ENCODE measurements at places on chromosomes 11 and 22.

GRCh38 chr22:26941896-26942636 lies 284.7 kb downstream of the MIAT start:
- DNase-seq: no peak

GRCh38 chr22:33083212-33083611 lies 25.0 kb upstream of the SYN3 start:
- DNase-seq: no peak

GRCh38 chr11:118002541-118003423 lies 16.6 kb downstream of the IL10RA start:
- DNase-seq: no peak

GRCh38 chr11:121448431-121448941 lies 3.6 kb upstream of the SORL1 start:
- DNase-seq: no peak

GRCh38 chr11:73869332-73869949 lies 7.2 kb downstream of the COA4 start:
- DNase-seq: no peak

- no peak for DNase-seq
Observed at GRCh38 chr11:78138291-78138690, 1.1 kb downstream of the ALG8 start.

DNA sequence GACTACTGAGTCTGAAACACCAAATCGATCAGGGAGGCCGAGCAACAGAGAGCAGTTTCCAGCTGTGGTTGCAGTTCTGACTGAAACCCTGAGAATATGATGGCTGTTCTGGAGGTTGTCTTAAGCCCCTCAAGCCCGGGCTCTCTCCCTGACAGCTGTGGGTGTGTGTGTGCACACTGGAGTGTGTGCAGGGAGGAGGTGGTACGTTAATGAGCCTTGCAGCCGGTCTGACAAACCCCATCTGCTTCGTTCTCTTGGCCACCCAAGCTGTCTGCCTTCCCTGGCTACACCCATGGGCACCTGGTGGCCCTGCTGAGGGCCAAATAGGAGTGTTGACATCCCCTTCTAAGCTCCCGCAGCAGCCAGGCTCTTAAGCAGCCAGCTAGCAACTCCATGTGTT lies 189.8 kb downstream of the KIRREL3 start:
- no peak for DNase-seq

DNA sequence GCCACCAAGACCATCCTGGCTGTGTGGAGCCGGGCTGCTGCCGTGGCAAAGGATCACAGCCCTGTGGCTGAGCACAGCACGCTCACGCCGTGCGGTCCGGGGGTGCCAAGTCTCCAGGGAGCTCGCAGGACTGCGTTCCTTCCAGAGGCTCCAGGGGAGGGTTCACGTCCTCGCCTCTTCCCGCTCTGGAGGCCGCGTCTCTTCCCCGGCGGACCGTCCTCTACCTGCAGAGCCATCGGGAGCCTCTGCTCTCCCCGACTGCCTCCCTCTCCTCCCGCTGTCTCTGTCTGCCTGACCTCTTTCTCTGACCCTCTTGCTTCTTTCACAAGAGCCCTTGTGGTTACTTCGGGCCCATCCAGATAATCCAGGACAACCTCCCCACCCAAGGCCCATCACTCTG lies 11.4 kb upstream of the MUC5AC start:
- no peak for DNase-seq

GRCh38 chr22:19118329-19118880 lies 3.8 kb downstream of the DGCR2 start:
- no peak for DNase-seq

- no peak for DNase-seq
Observed at GRCh38 chr11:83744620-83745192, 458.5 kb upstream of the CCDC90B start.

DNA sequence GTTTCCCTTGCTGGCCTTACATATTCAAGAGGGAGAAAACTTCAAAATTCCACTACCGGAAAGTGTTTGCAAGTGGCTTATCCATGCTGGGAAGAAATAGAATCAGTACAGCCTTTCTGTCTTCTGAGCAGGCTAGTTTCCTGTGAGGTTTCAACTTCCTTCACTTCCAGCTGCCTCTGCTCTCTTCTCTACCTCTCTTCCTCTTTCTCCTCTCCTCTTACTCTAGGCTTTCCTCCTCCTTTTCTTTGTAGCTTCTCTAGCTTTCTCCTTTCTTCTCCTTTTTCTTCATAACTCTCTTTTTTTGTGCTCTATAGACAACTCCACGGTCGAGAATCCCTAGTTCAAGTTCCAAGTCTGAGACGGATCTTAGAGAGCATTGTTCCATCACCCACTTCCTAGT lies 421.8 kb downstream of the ETS1 start:
- no peak for DNase-seq

- DNase-seq: no peak
Observed at GRCh38 chr11:66006891-66007176, 4.5 kb downstream of the BANF1 start.

- no peak for DNase-seq
Observed at GRCh38 chr11:36110668-36111410, 167.0 kb downstream of the LDLRAD3 start.

- no peak for DNase-seq
Observed at GRCh38 chr22:23622634-23623033, 9.5 kb downstream of the DRICH1 start.

DNA sequence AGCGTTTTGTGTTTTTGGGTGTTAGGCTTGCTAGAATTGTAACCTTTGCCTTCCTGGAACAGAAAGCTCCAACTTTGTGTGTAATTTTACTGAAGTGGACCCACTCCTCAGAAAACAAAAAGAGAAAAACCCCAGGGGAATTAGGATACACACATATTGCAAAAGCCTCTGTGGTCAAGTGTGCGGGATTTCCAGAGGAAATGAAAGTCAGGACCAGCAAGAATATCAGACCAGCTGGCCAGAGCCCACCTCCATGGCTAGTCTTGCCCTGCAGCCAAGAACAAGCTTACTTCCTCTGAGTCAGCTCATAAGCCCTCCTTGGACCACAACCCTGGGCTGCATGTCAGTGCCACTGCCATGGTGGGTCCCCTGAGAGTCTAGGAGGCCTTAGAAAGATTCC lies 37.0 kb upstream of the FTH1 start:
- no peak for DNase-seq

DNA sequence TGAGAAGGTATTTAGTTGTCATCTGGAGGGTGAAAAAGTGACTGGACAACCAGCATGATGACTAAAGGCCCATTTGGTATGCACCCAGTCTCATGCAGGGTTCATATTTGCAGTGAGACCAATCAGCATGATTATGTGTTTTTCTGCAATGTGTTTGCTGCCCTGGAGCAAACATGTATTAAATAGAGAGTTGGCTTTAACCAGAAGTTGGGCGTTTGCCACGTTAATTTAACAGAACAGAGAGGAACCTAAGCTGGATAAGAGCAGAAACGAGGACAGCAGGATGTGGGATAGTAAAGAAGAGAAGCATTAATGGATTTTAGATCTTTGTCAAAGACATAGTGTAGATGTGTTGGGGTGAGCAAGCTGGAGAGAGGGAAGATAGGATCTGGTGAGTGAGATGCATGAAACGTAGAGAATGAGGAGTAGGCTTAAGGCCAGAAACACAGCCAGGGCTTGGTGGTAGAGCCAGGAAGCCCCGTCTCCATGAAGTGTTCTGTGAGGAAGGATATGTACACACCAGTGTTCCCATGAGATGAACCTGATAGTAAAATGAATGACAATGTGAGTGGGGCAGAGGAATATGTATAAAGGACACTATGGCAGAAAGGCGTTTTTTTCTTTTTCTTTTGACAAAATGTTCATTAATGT lies 164.0 kb upstream of the PDGFD start:
- DNase-seq: no peak

DNA sequence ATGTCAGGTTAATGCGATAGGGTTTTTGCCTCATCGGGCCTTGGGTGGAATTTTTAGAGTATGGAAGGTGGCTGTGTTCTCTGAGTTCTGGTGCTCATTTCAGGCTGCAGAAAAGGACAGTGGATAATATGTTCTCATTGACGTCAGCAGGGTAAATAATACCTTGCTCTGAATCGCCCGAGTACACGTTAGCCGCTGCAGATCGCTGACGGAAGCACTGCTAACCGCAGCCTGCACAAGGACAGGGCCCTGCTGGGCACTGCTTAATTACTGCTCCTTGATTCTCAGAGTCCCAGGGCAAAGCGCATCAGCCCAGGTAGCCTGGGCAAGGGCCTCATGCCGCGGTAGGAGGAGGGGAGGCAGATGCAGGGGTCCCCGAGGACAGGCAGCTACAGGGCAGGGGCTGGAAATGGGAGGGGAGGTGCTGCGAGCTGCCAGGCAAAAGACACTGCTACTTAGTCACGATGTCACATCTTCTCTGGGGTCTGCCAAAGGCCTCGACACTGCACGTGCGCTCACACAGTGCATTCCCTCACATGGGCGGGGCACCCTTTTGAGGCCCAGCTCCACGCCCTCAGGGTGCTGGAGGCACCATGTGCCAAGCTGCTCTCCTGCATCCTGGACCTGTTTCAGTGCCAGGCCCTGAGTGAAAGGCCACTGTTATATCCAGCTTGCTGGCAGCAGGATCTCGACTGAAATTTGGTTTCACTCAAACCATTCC lies 35.2 kb downstream of the PPP2R1B start:
- no peak for DNase-seq

- DNase-seq: no peak
Observed at GRCh38 chr11:32316858-32317642, 118.3 kb downstream of the WT1 start.

DNA sequence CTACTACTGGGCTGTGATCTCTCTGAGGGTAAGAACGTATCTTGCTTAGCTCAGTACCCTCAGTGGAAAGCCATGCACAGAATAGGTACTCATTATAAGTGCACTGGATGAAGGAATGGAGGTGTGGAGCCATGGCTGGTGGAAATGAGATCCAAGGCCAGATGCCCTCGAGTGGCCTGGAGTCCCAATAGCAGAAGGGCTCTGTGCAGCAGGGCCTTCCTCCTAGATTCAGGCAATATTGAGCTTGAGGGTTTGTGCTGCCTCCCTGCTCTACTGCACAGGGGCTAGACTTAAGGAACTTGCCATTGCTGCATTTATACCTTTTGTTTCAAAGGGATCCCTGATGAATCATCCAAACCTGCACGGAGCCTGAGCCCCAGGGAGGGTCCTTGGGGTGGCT lies 33.6 kb upstream of the TUB start:
- DNase-seq: no peak

GRCh38 chr11:66992041-66992440 lies 16.9 kb downstream of the C11orf86 start:
- no peak for DNase-seq

DNA sequence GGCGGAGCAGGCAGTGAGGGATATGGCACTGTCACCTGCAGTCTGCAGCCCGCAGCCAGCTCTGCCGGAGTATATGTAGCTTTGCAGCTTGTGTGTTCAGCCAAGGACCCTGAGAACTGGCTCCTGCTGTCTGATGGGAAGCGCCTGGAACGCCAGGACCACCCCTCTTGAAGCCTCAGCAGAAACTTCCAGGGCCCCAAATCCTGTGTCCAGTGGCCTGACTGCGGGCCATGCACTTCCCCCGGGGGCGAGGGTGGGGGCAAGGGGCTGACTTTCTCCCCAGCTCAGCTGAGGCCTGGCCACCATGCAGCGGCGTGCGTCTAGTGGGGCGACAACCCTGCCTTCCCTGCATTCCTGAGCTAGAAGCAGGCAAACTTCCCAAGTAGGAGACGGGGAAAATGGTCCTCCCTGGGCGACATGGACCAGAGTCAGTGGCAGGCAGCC lies 32.3 kb downstream of the PISD start:
- no peak for DNase-seq

DNA sequence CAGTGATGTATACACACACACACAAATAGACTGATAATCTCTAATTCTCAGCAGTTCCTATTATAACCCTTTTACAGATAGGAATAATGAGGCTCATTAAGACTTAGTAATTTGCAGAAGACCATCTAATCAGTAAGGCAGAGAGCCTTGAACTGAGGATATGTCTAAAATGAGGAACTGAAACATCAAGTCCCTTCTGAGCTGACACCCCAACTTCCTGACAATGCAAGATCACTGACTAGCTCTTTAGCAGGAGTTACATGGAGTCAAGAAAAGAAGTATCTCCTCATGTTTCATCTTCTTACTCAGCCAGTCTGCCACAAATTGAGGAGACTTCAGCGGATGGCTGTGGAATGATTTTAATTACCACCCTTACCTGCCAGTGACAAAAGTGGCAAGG lies 193.0 kb downstream of the MSANTD4 start:
- no peak for DNase-seq

DNA sequence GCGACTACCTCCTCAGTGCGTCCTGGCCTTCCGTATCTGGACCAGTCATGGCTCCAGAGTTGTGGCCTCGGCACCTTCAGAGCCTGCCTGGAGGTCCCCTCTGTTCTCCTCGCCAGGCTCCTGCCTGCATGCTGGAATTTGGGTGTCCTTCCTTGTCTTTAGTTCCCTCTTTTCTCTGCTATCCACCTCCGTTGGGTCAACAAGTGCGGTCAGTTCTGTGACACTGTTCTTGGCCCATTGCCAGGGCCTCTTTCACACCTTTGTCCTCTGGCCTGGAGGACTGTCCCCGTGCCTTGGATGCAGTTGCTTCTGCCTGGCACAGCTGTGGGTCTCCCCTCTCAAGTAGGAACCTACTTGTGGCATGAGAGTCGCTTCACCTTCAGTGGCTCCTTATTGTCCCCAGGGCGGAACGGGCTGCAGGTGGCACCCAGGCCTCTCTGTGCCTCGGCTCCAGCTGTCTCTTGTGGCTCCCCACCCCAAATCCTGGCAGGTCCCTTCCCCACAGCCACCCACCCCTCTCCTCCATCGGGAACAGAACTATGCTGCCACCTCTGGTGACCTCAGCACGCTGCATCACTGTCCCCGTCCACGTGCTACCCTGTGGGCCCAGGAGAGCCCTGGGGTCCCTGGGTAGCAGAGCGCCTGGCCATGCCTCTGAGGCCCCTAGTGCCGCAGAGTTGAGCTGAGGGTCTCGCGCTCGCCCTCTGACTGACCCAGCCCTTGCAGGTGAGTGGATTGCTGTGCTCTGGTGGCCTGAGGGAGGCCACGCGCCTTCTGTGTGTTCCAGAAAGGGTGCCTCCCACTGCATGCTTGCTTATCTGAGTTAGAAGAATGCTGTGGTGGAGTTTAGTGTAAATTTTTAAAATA lies 4.7 kb downstream of the DGCR8 start:
- no peak for DNase-seq

DNA sequence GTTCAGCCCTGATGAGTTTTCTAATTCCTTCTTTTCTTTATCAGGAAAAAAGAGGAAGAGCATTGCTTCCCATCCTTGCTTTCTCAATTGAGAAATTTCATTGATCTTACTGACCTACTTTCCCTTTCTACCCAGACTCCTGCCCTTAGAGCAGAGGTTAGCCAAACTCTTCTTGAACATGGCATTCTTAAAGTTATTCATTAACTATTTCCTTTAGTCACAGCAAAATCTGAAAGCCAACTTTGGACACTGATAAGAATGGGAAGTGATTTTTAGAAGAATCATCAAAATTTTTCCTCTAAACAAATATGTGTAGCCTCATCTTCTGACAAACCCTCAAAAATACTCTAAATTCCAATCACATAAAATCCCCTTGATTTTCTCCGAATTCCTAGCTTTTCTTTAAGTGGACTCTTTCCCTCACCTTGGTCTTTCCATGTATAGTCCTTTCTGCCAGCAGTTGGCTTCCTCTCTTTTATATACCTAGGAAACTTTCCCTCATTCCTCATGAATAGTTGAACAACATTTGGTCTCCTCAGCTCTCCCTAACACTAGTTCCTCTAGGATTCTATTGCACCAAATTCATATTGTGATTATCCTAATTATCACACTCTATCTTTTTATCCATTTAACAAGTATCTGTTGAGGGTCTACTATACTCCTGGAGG lies 566.7 kb upstream of the CCDC90B start:
- no peak for DNase-seq

GRCh38 chr11:72336163-72336562 lies 92.2 kb upstream of the PHOX2A start:
- DNase-seq: no peak

- no peak for DNase-seq
Observed at GRCh38 chr11:11396301-11397035, 43.4 kb upstream of the CSNK2A3 start.
